Hematopoietic multipotent progenitor cell treated with erythropoietin and hydrocortisone succinate and interleukin-3 and kit ligand, for 8 days (in vitro differentiated cells): ENCODE measurements at places on chromosomes 3 and 15.

DNA sequence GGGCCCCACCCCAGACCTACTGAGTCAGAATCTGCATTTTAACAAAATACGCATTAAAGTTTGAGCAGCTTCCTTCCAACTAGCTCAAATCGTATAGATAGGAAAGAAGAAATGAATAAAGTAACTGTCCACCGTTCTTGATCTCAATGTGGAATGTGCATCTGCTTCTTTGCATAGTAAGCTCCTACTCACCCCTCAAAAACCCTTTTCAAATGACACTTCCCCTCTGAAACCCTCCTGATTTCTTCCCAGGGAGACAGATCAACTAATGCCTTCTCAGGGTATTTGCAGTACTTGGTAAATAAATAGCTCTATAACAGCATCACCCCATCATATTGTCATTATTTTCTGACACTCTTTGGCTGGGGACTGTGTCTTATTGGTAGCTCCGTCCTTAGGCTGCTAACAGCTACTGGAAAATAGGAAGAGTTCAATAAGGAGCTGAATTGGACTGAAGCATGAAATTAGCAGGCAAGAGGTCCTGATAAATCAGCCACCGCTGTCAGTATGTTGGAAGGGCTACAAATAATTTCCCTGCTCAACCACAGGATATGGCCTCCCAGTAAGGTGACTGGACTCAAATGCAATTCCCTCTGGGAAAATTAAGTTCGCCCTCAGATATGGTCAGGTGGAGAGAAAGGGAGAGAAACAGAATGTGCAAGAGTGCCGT, 10.2 kb downstream of the OXTR start:
- DNase-seq: no peak

- DNase-seq: no peak
Observed at GRCh38 chr15:68986322-68986721, 28.2 kb upstream of the NOX5 start.

DNA sequence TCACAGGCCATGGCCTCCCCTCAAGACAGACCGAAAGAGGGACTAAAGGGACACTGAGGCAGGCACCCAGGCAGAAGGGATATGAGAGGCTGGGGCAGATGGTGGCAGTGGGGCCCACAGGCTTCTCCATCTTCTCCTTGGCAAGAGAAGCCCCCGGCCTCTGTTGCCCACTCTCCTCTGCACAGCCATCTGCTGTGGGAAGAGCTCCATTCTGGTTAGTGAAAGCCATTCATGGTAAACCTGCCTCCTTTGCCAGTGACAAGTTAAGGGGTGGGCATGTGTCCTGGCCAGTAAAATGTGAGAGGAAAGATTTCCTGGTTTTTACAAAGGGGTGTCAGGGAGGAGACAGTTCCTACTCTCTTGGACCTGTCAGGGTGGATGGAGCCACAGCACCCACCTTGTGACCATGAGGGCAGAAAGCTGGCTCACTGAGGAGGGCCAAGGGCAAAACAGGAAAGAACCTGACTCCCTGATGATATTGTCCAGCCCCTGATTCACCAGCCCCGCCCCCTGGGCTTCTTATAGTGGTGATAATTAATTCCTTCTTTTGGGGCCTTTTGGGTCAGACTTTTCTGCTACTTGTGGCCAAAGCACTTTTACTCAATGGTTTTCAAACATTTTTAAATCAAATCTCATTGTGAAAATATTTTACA, 130.4 kb upstream of the SMAD3 start:
- DNase-seq: no peak

DNA sequence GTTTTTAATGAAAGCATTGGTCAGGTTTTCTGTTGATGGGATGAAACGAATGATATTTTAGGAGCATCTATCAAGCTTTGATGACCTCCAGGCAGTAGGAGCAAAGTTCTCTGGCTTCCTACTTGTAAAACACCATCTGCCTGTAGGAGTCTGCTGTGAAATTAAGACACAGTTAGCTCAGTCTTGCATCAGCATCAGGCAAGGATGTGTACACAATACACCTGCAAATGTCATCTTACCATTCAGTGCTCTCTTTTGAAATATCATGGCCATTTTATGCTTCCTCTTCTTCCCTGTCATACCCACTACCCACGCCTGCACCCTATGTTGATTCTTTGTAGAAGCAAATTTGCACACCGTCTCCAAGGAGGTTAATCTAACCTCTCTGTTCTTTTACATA, 38.2 kb downstream of the B3GALNT1 start:
- DNase-seq: no peak

GRCh38 chr3:51269466-51269865, 115.6 kb upstream of the MANF start:
- no peak for DNase-seq

DNA sequence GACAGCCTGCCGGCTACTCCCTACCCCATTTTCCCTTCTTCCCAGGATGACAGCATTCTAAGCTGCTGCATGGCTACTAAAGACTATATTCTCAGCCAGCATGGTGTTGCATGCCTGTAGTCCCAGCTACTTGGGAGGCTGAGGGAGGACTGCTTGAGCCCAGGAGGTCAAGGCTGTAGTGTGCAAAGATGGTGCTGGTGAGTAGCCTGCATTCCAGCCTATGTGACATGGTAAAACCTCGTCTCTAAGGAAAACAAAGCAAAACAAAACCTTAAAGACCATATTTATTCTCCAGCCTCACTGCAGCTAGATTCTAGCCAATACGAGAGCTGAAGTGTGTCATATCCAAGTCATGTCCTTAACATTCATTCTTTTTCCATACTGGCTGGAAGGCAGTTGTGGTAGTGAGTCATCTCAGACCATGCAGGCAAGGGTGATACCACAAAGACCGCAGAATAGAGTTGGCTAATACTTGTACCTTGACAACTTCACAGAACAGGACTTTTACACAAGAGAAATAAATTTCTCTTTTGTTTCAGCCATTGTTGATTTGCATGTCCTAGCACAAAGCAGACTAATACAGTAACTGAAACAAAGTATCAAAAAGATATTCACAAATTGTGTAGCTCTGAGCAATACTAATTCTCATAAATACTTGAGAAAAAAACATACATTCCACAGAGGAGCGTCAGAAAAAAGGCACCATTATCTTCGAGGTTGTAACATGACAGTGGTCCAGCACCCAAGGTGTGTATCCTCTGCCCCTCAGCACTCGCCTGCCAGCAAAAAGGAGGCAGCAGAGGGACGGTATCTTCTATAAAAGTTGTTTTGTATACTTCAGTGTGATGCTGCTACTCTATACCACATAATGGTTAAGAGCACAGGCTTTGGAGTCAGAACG, 14.8 kb downstream of the PBRM1 start:
- DNase-seq: peak; percentile 78

GRCh38 chr3:150268426-150269391, 139.4 kb upstream of the TSC22D2 start:
- DNase-seq: no peak

DNA sequence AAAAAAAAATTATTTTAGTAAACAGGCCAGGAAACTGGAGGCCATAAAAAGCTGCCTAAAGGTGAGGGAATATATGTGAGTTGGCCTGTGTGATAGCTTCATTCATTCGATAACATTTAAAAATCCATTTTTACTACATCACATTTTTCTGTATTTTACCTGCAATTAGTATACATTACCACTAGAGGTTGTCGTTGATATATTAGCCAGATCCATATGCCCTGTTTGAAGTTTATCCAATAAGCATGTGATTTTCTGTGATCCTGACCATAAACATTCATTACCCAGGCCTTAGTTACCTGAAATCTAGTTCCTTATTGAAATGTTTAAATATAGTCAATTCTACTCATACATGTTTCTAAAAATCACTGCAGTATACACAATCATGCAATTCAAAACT, 71.4 kb downstream of the ARNT2 start:
- no peak for DNase-seq

DNA sequence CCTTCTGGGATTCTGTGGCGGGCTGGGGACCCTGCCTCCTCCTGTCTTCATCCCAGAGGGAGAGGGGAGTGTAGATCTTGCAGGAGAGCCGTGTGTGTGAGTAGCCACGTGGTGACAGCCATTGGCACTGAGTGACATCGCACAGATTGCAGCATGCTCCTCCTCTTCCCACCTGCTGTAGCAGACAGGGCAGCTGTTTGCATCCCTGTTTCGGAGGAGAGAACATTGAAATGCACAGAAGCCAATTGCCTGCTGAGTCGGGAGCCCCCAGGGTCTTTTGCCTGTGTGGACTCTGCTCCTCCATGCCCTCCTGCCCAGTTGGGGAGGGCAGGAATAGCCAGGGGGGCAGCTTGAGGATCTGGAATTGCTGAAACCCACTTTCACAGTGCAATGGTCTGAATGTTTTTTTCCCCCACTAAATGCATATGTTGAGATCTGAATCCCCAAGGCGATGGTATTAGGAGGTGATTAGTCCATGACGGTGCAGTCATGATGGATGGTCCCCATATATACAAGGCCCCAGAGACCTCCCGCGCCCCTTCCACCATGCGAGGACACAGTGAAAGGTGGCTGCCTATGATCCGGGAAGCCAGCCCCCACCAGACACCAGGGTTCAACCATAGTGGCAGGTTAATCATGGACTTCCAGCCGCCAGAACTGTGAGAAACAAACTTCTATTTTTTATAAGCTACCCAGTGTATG, 66.8 kb downstream of the CHRNA7 start:
- no peak for DNase-seq

GRCh38 chr3:70716832-70717231, 404.4 kb upstream of the MDFIC2 start:
- DNase-seq: peak; percentile 5

GRCh38 chr3:169467751-169468150, 195.8 kb downstream of the MECOM start:
- peak; percentile 88 for DNase-seq

DNA sequence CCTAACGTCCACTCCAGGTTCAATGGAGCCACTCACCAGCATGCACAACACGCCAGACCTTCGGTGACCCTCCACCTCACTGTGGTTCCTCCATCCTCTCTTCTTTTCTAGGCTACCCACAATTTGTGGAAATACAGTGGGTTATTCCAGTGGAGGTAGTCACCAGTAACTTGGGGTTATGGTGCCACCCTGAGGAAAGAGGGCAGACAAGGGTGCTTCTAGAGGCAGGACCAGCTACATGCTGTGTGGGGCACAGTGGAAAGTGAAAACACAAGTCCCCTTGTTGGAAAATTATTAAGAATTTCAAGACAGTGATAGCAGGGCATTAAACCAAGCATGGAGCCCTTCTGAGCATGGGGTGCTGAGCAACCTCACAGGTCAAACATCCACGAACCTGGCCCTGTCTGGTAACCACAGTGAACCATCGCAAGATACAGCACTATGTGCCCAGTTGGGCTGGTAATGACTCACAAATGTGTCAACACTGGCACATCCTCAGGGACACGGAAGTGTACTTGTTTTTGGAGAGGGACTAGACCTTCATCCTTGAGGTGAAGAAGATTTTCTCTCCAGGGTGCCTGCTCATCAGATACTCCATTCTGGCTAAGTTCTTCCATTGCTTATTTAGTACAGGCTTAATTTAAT, 166.7 kb downstream of the STT3B start:
- no peak for DNase-seq

DNA sequence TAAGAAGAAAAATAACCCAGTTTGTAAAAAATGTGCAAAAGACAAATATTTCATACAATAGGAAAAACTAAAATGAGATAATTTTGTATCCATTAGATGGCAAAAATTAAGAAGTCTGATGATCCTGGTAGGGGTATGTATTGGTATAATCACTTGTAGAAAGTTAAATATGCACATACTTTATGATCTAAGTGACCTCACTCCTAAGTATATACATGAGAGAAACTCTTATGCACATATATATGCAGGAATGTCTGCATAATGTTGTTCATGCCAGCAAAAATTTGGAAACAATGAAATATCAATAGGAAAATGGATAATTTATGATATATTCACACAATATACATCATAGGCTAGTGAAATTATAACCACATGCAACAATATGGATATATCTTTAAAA, 33.5 kb downstream of the USP50 start:
- no peak for DNase-seq

DNA sequence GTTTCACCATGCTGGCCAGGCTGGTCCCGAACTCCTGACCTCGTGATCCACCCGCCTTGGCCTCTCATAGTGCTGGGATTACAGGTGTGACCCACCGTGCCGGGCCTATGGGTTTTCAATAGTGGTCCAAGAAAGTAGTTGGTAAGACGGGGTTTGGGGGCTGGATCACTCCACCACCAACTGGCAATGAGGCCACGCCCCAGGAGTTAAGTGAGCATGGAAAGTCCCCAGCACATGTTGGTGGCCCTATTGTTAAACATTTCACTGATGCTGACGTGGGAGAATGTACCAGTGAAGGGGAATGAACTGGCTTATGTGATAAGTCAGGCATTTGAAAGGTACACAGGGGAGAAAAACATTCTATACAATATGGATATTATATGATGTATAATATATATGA, 80.4 kb downstream of the CHRD start:
- DNase-seq: no peak

GRCh38 chr3:142243134-142243533, 17.7 kb upstream of the GK5 start:
- DNase-seq: no peak

DNA sequence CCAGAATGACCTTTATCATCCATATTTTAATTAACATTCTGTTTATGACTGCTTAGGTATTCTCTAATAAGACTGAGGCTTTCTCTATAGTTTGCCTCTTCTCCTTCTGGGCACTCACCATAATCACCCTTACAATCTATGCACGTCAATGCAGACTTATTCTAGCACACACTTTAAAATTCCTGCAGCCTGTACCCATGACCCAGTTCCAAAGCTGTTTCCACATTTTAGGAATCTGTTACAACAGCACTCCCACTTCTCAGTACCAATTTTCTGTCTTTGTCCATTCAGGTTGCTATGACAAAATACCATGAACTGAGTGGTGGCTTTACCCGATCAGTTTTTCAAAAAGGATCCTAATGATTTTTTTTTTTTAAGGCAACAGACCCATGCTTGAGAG, 103.5 kb downstream of the SOX14 start:
- no peak for DNase-seq

DNA sequence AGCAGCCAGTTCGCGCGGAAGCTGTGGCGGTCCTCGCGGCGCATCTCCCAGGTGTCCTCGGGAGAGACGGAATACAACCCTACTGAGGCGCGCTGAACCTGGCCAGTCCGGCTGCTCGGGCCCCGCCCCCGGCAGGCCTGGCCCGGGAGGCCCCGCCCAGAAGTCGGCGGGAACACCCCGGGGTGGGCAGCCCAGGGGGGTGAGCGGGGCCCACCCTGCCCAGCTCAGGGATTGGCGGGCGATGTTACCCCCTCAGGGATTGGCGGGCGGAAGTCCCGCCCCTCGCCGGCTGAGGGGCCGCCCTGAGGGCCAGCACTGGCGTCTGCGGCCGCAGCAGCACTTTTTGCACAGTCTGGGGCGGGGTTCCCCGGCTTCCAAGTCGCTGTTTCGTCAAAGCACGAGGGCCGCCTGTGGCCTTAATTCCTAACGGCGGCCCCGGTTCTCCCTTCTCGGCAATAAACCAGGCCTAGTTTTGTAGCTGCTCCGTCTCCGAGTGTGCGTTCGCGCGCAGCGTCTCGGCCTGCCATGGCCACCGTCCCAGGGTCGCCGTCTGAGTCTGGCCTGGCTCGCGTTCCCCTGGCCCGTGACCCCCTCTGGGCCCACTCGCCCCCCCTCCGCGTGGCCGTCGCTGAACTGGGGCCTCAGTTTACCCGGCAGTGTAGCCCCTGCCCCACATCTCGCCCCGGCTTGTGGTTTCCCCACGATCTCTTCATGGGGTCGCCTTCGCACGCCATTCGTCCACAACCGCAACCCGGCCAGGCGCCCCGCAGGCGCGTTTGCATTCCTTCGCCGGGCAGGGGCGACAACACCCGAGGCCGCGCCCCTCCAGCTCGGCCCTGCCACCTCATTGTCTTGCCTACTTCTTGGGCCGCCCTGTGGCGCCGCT, 30.0 kb downstream of the NBEAL2 start:
- peak; percentile 94 for DNase-seq
